ENCODE measurements at places on chromosomes 1 and 21.

DNA sequence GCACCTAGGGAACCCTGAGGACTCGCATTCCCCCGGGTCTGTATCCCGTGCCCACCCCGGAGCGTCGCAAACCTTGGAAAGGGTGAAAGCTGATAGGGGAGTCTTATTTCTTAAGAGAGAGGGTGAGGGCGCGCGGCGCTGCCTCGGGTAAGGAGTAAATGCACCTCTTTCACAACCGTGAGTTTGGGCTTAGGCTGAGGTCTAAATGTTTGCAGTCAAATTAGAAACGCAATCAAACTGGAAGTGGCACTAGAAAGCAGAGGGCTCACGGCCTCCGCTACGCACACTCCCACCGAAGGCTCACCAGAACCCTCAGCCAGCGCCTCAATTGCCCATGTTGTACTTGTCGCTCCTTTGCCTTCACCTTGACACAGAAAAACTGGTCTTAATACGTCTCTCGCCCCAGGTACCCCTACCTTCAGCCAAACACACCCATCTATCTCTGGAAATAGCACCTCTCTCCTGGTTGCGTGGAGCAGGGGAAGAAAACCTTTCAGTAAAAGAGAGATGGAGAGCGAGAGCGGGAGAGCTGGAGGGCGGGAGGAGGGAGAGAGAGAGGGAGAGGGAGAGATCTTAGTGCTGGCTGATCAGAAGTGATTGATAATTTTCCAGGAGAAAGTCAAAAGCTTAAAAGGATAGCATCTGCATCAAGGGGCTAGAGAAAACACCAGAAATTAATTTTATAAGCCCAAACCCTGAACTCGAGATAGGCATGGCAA, 1.7 kb upstream of the HLX start:
- no peak for DNase-seq

DNA sequence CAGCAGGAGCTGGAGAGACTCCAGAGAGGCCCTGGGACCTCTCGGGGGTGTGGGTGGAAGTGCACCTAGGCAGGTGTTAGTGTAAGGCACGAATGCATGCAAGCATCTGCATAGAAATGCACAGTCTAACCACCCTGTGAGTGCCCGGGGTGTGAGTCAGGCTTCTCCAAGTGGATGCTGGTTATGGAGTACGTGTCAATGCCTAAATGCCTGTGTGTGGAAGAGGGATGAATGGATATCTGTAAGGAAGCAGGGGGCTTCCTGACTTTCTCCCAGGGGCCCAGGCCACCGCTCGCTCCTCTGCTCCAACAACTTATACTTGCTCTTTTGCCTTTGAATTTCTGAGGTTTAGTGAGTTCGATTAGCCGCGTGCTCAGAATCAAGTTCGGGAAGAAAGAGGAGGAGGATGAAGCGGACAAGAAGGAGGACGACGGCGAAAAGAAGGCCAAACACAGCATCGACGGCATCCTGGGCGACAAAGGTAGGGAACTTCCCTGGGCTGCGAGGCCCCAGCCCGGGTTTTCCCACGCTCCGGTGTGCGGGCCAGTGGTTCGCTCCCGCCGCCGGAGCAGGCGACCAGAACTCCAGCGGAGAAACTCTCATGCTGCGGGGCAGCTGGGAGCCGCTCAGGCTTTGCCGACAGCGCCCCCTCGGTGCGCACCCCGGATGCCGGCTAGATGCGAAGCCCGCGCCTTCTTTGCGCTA, 5.4 kb downstream of the PAX7 start:
- DNase-seq: no peak

- peak; percentile 16 for DNase-seq
Observed at GRCh38 chr1:31891280-31891679, 46.9 kb downstream of the PTP4A2 start.

DNA sequence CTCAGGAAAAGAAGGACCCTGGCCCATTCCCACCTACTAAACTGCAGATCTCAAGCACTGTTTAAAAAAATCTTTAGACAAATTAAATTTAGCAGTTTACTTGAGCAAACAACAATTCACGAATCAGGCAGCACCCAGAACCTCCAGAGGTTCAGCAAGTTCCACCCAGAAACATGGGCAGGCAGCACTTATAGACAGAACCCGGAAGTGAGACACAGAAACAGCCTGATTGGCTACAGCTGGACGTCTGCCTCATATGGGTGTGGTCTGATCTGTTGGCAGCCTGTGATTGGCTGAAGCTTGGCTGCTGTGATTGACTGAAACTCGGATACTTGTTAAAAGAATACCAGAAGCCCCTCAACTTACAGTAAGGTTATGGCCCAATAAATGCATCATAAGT, 34.7 kb upstream of the COL6A2 start:
- no peak for DNase-seq

- no peak for DNase-seq
Observed at GRCh38 chr1:1625824-1626206, 6.2 kb upstream of the MMP23B start.

DNA sequence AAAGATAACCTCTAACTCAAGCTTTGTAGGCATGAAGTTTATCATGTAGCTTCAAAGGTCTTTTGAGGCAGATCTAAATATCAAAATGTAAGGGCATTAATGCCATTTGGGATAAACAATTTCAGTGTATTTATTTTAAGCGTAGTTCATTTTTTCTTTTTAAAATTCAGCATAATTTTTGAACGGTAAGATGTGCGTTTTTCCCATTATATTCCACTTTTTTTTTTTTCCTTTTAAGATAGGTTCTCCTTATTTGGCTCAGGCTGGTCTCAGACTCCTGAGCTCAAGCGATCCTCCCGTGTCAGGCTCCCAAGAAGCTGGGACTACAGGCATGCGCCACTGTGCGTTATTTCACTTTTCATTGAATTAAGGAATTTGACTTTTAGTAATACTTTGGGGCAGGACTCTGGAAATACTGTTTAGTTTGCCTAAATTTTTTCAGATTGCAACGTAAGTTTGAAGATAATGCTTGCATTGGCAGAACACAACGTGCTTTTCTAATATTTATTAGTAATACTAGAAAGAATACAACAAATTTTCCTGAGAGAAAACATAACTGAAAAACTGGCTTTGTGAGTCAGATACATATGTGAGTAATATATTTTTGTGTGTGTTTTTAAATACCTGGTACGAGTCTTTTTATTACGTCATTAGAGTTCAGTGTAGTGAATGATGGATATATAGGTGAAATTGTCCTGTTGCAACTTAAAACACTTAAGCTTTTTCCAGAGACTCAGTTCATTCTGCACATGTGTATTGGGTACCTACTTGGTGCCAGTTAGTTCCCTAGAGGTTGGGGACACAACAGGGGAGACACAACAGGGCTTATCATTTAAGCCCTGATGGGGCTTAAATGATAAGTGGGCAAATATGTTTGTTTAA, 2.2 kb downstream of the RALGPS2 start:
- no peak for DNase-seq

DNA sequence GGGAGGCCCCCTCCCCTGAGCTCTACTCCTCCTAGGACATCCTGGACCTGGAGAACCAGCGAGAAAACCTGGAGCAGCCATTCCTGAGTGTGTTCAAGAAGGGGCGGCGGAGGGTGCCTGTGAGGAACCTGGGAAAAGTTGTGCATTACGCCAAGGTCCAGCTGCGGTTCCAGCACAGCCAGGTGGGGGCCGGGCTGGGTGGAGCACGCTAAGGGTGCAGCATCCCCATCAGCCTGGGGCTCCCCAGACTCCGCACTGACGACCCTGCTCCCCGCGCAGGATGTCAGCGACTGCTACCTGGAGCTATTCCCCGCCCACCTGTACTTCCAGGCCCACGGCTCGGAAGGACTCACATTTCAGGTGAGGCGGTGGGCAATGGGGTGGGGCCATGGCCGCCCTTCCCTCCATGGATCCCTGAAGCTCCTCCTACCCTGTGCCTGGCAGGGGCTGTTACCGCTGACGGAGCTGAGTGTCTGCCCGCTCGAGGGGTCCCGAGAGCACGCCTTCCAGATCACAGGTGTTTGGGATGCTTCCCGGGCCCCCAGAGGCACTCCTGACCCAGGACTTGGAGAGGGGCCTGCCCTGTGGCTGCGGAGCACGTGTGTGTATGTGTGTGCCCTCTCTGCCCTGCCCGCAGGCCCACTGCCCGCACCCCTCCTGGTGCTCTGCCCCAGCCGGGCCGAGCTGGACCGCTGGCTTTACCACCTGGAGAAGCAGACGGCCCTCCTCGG, 4.1 kb downstream of the PLEKHN1 start:
- DNase-seq: no peak

DNA sequence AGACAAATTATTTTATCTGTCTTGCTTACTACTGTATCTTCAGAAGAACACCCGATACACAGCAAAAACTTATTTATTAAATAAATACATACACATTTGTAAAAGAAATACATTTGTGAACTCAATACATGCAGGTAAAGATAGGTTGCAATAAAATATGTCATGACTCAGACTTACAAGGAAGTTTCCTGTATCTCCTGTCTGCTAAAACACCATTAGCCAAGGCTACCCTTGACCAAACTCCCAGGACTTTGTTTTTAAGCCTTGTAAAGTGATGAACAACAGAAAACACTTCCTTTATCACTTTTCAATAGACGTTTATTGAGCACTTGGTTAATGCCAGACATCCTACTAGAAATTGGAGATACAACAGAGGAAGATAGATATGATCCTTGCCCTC, 56.5 kb upstream of the HSD17B7 start:
- DNase-seq: no peak

DNA sequence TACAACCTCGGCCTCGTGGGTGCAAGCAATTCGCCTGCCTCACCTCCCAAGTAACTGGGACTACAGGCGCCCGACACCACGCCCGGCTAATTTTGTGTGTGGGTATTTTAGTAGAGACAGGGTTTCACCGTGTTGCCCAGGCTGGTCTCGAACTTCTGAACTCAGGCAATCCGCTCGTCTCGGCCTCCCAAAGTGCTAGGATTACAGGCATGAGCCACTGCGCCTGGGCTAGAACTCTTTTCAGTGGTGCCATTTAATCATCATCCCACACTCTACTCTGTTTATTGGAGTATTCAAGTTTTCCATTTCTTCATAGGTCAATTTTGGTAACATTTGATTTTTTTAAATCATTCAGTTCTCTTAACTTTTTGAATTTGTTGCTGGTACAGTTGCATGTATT, 101.3 kb downstream of the DHRS3 start:
- no peak for DNase-seq

- DNase-seq: no peak
Observed at GRCh38 chr1:208868554-208868953, 624.4 kb upstream of the PLXNA2 start.

- DNase-seq: no peak
Observed at GRCh38 chr1:201192261-201192788, 1.7 kb downstream of the IGFN1 start.

GRCh38 chr1:25062621-25063255, 132.7 kb upstream of the RUNX3 start:
- no peak for DNase-seq

DNA sequence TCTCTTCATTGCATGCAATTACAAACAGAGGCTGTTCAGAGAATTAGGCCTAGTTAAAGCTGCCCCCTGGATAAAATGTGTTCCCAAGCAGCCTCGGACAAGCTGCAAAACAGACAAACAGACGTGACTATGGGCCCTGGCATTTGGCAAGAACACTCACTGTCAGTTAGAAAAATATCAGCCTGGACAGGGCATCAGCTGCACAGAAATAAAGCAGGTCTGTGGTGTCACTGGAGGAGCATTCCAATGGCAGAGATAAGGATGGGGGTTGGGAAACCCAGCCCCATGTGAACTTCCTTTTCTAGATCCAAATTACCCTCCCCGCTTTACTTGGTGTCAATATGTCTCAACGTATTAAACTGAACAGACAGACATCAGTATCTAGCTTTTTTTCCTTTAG, 177.1 kb downstream of the GPATCH2 start:
- DNase-seq: no peak

- no peak for DNase-seq
Observed at GRCh38 chr1:155961937-155962336, 16.4 kb downstream of the ARHGEF2 start.

GRCh38 chr1:160373696-160374095, 6.8 kb downstream of the NHLH1 start:
- DNase-seq: no peak

GRCh38 chr1:66333466-66334199, 200.3 kb upstream of the SGIP1 start:
- no peak for DNase-seq

DNA sequence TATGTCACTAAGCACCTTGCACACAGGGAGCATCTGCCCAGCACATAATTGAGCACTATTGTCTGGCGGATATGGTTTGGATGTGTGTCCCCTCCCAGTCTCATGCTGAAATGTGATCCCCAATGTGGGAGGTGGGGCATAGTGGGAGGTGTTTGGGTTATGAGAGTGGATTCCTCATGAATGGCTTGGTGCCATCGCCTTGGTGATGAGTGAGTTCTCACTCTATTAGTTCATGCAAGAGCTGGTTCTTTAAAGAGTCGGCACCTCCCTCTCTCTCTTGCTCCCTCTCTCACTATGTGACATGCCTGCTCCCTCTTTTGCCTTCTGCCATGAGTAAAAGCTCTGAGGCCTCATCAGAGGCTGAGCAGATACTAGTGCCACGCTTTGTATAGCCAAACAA, 9.5 kb downstream of the CTSK start:
- DNase-seq: no peak
